ENCODE measurements at places on chromosomes 13 and 19.

DNA sequence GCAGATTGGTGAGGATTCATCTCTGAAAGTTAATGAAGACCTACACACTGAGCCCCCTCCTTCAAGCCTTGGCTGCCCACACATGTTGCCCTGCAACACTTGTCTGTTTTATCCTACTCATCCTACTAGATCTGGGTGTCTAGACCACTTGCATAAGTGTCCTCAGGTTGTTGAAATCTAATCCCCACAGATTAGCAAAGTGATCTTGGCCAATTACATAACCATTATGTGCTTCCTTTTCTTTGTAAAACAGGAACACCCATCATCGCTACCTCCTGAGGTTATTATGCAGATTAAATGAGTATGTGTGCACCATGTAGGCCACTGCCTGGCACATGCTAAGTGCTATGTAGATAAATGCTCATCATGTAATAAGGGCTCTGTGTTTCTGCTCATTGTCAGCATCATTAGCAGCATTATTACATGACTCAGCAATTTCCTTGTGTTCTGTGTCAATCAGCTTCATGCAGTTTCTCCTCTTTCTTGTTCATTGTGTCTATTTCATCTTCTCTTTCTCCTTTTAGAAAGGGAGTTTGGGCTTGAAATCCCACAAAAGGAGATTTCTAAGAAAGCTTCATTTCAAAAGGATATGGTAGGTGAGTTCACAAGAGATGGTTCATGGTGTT, 15.1 kb downstream of the ZNF175 start:
- no peak for DNase-seq

GRCh38 chr19:7595466-7596133, at the start of gene CAMSAP3:
Gene CAMSAP3, plus strand, starts transcription at chr19:7595863. Its CDS starts 140 bp downstream, at chr19:7596003.
- peak; percentile 51 for DNase-seq

DNA sequence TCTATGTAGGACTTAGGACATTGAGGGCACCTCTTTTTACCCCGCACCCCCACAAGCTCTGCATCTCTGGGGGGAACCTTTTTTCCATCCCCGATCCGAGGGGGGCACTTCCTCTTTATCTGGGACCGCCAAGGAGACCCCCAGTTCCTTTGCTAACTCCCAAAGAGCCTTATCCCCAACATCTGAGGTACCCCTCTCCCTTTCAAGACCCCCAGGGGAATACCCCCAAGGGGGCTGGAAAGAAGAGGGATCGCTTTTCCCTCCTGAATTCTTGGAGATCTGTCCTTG, 1.1 kb downstream of the TNFSF9 start:
- no peak for DNase-seq

DNA sequence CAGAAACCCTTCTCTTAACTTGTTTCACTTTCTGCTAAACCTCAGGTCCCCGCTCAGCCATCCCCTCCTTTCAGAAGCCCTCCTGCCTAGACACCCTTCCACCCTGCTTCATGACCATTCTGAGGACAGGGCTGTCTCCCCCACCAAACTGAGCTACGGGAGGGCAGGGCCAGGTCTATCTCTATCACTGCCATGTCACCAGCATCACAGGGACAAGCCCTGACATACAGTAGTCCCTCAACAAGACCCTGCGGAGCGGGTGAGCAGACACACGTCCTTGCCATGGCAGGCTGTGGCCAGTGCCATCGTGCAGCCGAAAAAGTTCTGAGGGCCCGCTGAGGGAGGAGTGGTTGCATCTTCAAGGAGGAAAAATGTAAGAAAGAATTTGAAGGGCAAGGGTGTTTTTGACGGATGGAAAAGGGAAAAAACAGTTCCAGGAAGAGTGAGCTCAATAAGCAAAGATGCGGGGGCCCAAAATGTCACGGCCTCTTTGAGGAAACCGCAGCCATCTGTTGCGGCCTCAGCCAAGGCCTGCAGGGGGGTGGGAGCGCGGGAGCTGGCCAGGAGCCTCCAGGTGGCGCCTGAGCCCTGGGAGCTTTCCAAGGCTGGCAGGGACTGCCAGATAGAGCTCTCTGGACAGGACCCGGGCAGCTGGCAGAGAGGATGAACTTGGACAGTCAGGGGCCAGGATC, 8.1 kb downstream of the PTGIR start:
- DNase-seq: peak; percentile 57

DNA sequence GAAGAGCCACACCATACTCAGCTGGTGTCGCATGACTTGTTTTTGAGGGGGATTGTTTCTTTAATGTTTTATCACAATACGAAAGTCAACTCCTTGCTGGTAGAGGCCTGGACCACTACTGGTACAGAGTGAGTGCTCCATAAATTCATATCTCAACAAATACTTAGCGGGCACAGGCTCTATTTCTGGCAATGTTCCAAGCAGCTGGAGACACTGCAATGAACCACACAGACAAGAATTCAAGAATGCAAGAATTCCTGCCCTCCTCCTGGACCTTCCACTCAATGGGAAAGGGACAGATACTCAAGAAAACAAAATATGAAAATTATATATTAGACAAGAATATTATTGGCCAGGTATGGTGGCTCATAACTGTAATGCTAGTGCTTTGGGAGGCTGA, 5.1 kb upstream of the FXYD5 start:
- DNase-seq: no peak

GRCh38 chr13:64869539-64869938, 2360.6 kb downstream of the PCDH9 start:
- no peak for DNase-seq

DNA sequence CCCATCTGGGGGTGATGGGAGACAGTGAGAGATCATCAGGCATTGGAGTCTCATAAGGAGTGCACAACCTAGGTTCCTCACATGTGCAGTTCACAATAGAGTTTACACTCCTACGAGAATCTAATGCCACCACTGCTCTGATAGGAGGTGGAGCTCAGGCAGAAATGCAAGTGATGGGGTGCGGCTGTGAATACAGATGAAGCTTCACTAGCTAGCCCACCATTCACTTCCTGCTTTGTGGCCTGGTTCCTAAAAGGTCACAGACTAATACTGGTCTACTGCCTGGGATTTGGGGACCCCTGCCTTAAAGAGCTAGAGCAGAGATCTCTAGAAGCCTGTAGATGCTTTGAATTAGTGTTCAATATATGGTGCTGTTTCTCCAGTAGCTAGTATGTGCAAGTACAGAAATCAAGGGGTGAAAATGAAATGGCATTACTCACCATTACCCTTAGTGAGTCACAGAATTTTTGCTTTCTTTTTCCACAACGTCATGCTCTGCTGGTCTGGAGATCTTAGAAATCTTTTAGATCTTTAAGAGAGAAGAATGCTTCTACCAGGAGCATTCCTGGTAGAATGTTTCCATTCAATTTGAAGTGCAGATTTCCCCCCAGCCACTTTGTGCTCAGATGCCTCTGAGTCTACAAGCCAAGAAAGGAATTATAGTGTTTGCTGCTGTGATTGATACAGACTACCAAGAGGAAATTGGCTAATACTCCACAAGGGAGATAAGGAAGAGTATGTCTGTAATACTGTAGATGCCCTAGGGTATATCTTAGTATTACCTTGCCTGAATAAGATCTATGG, 2301.2 kb downstream of the PCDH9 start:
- DNase-seq: no peak

GRCh38 chr13:112320303-112320702, 55.9 kb upstream of the SPACA7 start:
- no peak for DNase-seq

GRCh38 chr19:5148794-5149190, 179.9 kb downstream of the KDM4B start:
- no peak for DNase-seq

DNA sequence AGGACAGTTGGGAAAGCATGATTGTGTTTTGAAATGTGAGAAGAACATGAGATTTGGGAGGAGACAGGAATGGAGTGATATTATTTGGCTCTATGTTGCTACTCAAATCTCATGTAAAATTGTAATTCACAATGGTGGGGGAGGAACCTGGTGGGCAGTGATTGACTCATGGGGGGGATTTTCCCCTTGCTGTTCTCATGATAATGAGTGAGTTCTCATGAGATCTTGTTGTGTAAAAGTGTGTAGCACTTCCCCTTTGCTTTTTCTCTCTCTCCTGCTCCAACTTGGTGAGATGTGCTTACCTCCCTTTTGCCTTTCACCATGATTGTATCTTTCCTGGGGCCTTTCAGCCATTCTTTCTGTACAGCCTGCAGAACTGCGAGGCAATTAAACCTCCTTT, 1261.0 kb upstream of the ATXN8OS start:
- no peak for DNase-seq

GRCh38 chr19:17721821-17722220, 2.5 kb downstream of the MAP1S start:
- DNase-seq: peak; percentile 33
